Stimulated activated CD8-positive, alpha-beta memory T cell treated with anti-CD3 and anti-CD28 coated beads, Interleukin-7, amount 100 ng/mL, for 1 hour (primary cell): ENCODE measurements at places on chromosomes 7 and 10.

- no peak for DNase-seq
These were observed 428.7 kb upstream of the AKR1E2 start for GRCh38 chr10:4397337-4397736.

DNA sequence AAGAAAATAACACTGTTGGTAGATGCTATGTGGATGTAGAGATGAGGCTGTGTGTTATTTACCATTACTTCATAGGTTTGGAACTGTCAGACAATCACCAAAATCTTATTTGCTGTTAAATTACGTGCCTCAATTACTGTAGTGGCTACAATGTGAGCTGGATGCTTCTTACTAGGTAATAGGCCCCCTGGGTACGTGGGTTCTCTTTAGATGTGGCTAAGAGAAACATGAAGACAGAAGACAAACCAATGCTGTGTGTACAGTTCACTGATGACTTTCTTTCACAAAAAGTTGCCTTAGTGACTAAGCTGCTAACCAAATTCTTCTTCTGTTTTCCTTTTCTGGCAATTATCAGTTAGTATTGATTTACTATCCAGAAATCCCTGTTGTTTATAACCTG, 144.6 kb downstream of the SEMA3E start:
- no peak for DNase-seq

GRCh38 chr7:23275912-23276311, 23.2 kb upstream of the MALSU1 start:
- no peak for DNase-seq

DNA sequence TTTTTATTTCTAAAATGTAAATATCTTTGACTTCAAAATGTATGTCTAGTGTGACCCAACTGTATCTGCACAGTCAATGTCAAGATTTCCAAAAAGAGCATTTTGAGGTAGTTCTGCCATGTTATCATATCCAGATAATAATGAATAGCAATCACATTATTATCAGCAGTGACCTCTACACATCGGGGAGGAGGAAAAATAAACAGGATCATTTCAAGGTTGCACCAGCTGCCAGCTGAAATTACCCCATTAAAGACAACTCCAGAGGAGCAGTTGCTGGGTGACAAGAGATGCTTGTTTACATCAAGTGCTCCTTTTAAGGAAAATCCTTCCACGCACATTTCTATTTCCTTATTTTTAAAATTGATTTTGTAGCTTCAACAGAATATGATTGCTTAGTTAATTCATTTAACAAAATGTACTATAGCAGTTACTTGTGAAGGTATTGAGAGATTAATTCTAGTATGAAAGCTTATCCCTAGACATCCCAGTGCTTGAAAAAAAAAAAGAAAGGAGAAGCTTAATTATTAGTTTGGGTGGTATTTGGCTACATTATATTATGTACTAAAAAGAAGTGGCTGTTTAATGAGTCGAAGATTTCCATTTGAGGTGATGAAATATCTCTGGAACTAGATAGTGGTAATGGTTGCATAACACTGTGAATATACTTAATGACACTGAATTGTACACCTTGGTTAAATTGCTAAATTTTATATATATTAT, 19.3 kb upstream of the SLC35G1 start:
- no peak for DNase-seq

GRCh38 chr7:105402221-105403095, 13.7 kb upstream of the SRPK2 start:
- no peak for DNase-seq

DNA sequence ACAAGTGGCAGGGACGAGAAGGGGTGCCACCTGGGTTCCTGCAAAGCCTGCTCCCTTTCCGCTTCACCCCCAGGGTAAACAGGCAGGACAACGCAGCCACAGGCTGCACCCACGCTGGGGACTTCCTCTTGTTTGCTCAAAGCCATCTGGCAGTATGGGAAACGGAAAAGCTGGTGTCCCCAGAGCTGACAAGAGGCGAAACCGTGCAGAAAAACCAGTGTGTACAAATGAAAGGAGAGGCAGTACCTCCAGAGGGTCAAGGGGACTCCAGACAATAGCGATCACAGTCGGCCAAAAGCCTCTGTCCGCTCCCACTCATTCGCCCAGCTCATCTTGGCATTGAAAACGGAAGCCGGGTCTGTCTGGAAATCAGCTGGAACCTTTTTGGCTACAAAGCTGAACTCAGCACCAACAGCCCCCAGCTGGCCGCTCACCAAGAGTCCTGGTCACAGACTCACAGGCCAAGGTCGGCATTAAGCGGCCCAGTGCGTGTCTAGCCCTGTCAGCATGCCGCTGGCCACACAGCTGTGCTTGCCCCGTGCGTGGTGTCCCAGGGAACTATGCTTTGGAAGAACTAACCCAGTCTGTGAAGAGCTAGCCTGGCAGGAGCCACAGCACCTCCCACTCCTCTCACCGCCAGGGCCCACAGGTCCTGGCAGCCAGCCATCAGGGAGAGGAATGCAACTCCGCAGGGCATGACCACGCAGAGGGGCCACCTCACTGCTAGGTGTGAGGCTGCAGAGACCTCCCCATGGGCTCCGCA, 10.4 kb downstream of the TNS3 start:
- DNase-seq, result no peak

- no peak for DNase-seq
These were observed 285.5 kb upstream of the IGFBP3 start for GRCh38 chr7:46206476-46207060.

- DNase-seq, result no peak
These were observed 7.0 kb downstream of the KNDC1 start for GRCh38 chr10:133166828-133167692.

DNA sequence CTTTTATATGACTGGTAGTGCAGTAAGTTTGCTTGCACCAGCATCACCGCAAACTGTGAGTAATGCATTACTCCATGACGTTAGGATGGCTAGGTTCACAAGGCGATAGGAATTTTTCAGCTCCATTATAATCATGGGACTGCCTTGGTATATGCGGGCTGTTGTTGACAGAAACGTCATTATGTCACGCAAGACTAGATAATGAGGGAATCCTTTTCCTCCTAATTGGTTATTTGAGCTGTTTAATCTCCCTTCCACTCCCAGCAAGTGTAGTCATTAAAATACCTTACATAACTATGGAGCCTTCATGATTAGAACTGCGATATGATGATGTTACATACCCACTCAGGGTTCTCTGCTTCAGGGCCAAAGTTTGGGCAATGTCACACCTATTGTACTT, 17.3 kb downstream of the KLLN start:
- no peak for DNase-seq
